ENCODE measurements at places on chromosomes 7 and 10.

- DNase-seq = no peak
Measured at GRCh38 chr7:111911166-111911961, 294.8 kb downstream of the DOCK4 start.

DNA sequence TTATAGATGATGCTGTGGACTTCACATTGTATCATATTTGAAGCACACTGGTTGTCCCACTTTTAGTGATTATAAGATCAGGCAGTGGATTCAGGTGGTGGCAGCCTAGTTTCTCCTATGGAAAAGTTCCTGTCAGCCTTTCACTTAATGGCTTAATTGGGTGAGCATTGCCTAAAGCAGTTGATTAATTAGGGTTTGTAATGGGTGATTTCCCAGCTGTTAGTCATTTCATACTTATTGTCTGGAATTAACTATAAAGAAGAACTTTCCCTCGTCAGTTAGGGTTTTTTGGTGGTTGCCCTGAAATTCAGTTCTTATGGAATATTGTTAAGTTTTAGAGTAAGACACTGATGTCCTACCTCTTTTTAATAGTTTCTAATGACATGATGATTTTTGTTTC lies 78.8 kb downstream of the SLC25A40 start:
- DNase-seq = no peak

- DNase-seq = no peak
Measured at GRCh38 chr10:62046522-62047227, 145.2 kb downstream of the ARID5B start.

DNA sequence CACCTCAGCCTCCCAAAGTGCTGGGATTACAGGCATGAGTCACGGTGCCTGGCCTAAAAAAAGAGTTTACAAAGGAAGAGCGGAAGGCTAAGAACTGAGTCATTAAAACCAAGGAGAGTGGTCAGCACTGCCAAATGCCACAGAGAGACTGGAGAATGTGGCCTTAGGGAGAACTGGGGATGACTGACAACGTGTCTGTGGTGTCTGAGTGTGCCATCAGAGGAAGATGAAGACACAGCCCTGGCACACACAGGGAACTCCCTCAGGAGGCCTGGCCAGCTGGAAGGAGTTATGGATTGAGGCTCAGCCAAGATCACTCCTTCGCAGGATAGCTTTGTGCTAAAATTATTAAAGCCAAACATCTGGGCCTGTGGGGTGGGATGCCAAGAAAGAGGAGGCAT lies 3.9 kb upstream of the INA start:
- DNase-seq = peak; percentile 15

DNA sequence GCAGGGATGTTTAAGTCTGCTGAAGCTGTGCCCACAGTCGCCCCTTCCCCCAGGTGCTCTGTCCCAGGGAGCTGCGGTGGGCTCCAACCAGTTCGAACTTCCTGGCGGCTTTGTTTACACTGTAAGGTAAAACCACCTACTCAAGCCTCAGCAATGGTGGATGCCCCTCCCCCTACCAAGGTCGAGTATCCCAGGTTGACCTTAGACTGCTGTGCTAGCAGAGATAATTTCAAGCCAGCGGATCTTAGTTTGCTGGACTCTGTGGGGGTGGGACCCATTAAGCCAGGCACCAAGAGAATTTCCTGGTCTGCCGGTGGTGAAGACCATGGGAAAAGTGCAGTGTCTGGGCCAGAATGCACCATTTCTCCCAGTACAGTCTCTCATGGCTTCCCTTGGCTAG lies 56.0 kb downstream of the CCDC7 start:
- no peak for DNase-seq

DNA sequence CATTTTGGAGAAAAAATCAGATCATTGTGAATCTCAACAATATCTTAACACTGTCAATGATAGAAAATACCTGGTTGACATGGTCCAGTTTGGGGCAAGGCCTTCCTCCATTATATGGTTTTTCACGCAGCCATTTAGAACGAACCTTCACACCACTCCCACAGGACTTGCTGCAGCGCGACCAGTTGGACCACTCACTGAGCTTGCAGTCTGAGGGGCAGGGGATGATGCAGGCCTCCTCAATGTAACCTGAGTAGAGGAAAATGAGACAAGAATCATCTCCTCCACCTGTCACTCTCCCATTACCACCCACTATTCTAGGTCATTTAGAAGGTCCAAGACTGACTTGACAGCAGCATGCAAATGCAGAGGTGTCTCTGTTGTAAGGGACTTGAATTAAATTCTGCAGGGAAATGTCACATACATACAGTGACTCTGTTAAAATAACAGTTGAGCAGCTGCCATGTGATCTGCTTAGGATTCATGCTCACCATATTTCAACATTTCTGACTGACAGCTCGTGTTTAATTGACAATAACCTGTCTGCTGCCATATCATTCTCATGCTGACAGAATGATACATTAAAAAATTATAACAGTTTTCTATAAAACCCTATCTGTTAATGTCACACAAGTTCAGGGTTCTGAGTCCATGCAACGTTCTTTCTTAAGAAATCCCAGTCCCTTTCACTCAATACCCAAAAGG lies 403.0 kb downstream of the THSD7A start:
- DNase-seq = peak; percentile 51

DNA sequence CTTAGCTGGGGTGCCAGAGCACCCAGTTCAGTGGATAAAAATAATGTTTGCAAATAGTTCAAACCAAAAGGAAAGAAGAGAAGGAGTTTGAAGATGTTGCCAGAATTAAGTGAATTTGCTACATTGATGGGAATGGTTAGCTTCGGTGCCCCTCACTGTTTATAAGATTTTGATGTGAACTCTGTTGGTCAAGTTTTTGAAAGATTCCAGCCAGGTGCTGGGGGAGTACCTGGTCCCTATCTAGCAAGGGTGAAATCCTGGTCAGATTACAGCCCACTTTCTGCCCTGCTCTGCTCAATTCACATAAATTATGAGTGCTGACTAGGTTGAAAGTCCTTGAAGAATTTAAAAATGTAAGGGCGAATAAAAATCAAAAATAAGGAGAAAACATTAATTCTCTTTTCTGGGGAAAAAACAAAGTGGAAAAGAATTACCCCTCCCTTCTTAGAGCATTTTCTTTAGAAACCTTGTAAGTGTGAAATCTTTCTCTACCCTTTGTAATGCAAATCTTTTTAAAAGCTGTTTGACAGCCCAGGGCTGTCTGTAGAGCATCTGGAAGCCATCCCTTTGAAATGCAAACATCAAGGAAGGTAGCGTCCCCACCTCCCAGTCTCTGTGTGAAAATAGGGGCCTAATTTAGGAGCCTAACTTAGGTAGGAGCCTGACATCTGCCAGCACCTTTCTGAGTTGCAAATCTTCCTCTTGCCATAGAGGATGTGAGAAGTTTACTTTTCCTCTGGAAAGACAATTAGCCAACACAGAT lies 1.4 kb upstream of the GIMAP5 start:
- DNase-seq = no peak

DNA sequence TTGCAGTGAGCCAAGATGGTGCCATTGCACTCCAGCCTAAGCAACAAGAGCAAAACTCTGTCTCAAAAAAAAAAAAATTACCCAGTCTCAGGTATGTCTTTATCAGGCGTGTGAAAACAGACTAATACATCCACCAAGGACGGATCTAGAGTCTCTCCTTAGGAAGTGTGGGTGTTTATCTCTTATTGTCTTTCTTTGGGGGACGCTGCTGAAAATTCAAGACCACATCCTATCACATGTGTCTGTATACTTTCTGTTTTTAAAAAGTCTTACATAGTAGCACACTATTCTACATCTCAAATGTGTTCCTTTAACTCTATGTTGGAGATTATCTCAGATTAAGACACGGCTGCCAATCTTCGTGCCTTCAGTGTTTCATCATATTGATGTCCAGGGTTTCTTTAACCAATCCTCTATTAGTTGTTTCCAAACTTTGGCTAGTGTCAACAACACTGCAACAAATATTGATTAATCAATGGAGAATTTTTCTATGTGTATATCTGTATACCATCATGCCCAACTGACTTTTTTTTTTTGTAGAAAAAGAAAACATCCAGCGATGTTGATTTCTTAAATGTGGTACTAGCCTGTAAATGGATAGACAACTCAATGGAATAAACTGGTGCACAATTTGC lies 92.3 kb upstream of the KDM7A start:
- DNase-seq = no peak

DNA sequence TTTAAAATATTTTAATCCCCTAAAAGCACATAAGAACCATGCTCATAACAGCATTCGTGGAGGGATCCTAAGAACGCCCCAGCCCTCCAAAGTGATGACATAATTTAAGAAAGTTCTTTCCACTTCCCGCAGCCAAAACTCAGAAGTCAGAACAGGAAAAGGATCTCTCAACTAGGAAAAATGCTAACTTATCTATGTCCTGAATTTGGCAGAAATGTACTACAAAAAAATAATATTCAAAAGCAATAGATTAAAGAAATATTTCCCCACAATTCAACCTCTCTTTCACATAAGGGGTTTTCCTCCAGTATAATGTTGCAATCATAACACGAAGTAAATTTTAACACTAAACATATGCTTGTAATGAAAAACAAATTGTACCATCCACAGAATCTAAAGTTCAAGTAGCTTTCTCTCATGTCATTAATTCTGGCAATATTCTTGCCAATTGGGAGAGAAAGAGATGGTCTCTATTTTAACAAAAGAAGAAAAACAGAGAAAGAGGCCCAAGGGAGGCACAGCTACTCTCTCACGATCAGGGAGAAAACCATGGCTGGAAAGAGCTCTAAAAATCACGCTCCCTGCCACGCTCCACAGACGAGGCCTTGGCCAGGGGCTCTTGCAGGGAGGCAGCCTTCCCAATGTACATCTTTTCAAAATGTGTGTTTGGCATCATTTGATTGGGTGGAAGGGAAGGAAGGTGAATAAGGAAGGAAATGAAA lies 22.9 kb downstream of the ASB13 start:
- no peak for DNase-seq

DNA sequence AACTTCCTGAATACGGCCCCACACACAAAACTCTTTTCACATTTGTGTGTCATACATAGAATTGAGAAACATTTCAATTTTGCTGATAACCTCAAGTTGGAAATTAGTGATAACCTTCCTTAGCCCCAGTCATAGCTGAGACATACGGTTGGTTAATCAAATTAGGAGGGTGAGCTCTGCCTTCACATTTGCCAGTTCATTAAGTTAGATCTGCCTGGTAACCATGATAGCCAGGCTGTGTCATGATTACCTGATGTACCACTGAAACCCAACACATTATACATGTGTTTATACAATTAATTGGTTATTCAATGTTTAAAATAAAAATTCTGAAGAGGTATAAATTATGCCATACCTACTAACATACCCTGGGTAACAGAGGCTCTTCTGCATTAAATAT lies 60.8 kb upstream of the RAB11FIP2 start:
- DNase-seq = no peak

- no peak for DNase-seq
Measured at GRCh38 chr10:14366760-14367159, 36.0 kb upstream of the FRMD4A start.

DNA sequence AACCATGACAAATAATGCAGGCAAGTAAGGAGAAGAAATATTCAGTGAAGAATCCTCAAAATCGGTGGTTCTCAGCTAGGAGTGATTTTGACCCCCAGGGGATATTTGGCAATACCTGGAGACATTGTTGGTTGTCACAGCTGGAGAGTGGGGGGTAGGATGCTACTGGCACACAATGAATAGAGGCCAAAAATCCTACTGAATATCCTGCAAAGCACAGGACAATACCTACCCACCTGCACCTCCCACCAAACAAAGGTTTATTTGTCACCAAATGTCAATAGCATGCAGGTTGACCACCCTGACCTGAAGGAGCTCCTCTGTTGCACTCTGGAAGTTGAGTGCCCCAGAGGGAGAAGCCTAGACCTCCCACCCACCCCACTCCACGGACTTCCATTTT lies 1028.6 kb downstream of the CNTNAP2 start:
- no peak for DNase-seq

DNA sequence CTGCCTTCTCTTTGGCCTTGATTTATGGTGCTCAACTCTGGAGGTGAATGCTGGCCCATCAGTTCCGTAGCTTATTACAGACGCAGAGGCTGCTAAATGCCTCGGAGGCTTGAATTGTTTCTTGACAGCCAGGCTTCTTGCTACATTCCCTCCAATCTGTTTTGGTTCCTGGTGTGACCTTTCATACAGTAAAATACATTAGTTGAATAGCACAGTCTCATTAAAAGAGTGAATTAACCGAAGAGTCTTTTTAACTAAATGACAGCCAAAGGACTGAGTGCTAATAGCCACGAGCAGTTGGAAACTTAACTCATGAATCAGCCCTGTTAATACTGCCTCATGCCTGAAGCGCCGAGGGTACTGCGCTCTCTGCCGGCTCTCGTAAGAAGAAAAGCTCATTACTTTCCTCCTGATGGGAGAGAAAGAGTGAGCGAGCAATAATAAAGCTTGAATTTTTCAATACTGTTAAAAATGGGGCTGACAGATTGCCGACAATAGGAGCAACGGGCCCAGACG lies 236.4 kb upstream of the GPR26 start:
- no peak for DNase-seq

- DNase-seq = no peak
Measured at GRCh38 chr7:129990403-129991192, 37.8 kb upstream of the UBE2H start.

DNA sequence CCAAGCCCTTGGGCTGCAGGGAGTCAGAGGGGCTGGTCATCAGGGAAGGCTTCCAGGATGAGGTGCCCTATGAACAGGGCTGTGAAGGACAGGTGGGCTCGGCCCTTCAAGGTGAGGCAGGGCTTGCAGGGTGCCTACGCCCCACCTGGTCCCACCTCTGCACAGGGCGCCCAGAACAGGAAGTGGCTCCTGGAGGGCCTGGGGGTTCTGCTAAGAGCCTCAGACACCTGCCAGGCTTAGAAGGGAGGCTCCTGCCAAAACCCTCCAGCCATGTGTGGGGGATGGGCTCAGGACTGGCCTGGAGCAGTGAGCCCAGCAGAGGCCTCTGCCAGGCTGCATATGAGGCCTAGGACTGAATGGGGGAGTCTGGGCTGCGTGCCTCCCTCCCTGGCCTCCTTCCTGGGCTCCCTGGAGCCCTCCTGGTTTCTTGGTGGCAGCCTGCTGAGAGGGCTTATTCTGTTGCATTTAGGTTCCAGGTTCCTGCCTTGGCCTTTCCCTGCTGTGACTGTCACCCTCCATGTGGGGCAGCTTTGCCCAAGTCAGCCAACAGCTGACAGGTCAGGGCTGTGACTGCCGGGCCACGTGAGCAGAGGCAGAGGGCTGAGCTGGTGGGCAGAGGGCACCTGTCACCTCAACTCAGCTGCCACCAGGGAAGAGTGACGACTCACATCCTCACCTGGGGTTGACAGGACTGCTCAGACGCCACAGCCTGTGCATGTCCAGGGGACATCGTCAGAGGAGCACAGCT lies 45.2 kb upstream of the MSMB start:
- DNase-seq = no peak

- DNase-seq = no peak
Measured at GRCh38 chr10:44832595-44833390, 78.3 kb upstream of the TMEM72 start.

- DNase-seq = no peak
Measured at GRCh38 chr10:22110761-22111160, 107.1 kb downstream of the EBLN1 start.

DNA sequence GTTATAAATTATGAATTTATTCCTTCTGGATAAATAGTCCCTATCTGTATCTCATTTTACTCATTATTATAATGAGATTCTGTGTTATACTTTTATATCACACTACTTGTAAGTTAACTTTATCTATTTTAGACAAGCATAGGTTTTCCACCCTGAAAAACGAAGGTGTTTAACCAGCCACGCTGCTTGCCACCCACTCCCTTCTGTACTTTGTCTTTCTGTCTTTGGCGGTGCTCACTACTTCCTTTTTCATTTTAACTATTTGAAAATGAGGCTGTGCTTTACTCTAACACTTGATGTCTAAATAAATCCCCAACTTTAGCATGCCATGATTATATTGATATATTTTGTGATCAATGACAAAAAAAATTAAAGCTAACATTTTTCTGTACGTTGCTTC lies 952.9 kb downstream of the DNAJB9 start:
- no peak for DNase-seq

All from glutamatergic neuron (in vitro differentiated cells).